Activated naive CD8-positive, alpha-beta T cell treated with anti-CD3 and anti-CD28 coated beads, Interleukin-2, amount 10 ng/mL, durations not matched to agents 7 days and 5 days (primary cell): ENCODE measurements at places on chromosomes 2 and 18.

DNA sequence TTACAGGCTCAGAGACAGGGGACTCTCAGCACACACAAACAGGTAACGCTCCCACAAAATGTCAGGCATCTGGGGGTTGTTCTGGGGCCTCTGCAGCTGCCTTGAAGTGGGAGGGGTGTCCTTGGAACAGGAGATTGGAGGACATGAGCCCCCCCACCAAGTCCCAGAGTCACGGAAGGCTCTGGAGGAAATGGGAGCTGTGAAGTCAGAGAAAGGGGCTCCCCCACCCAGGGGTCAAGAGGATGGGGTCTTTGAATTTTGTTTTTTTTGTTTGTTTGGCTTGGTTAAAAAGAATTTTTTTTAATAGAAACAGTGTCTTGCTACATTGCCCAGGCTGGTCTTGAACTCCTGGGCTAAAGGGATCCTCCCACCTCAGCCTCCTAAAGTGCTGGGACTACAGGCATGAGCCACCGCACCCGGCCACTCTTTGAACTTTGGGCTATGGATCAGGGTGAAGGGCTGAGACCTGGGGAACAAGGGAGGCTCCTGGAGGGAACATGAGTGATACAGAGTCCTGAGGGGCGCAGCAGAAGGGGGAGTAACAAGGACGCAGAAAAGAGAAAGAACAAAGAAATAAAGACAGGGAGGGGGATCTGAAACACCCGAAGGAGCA is 46.8 kb downstream of the TNS1 start:
- no peak for DNase-seq

- DNase-seq = no peak
Observed at GRCh38 chr18:2531751-2532150, 39.6 kb downstream of the METTL4 start.

DNA sequence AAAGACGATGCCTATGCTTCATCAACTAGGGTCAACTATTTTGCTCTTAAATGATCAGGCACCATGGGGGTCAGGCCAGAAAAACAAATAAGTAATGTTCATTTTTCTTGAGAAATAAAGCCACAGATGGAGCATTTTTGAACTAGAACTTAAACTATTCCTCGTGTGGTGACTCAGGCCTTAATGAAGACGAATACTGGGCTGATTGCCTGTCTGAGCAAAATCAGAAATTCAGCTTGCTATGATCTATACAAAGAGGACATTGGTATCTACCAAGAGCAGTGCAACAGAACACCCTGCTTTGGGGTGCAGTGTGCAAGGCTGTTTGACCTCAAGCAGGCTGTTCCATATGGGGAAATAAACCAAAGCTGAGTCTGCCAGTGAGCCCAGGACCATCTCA is 176.0 kb downstream of the NRP2 start:
- no peak for DNase-seq

DNA sequence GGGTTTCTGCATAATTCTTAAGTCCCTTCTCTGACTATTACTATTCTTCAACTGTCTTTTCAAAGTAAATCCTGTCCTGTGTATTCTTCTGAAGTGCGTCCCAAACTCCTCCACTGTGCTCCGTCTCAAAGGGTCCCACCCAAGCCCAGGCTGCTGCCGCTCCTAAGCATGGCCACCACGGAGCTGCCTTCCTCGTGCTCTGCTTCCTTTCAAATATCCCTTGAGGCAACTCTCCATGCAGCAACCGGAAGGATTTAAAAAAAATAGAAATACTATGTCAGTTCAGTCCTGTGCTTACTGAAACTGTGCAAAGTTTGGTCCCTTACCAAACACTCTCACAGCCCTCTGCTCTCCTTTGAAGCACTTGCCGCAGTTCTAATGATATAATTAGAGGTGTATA is 116.1 kb downstream of the NOL10 start:
- DNase-seq = no peak

DNA sequence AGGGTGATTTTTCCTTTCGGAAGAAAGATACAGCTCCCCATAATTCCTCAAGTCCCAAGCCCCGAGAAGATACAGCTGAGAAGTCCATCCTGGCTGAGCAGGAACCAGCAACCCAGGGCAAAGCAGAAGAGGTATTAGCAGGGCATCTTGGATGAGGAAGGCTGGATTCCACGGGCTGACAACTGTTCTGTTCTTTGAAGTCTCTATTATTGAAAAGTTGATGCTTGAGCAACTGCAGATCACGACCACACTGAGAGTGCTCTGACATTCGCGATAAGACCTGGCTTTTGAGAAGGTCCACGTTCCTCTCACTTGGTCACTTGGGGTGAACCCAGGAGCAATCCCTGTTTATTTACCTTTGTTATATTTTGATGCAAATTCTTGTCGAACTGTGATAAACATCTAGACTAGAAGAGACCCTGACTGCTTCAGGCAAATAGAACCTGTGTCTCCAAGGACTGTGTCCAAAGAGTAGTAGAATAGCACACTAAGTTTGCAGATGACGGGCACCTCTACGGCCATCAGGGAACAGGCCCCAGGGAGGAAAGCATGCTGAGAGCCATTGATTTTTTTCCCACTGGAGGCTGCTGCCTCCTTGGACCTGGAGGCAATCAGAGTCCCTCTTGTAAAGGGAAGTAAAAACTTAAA is 133.1 kb downstream of the ARL4C start:
- DNase-seq = no peak

- no peak for DNase-seq
Observed at GRCh38 chr2:16252891-16253290, 312.5 kb downstream of the MYCN start.

GRCh38 chr2:135709992-135710391 is 31.7 kb upstream of the UBXN4 start:
- DNase-seq = peak; percentile 79

DNA sequence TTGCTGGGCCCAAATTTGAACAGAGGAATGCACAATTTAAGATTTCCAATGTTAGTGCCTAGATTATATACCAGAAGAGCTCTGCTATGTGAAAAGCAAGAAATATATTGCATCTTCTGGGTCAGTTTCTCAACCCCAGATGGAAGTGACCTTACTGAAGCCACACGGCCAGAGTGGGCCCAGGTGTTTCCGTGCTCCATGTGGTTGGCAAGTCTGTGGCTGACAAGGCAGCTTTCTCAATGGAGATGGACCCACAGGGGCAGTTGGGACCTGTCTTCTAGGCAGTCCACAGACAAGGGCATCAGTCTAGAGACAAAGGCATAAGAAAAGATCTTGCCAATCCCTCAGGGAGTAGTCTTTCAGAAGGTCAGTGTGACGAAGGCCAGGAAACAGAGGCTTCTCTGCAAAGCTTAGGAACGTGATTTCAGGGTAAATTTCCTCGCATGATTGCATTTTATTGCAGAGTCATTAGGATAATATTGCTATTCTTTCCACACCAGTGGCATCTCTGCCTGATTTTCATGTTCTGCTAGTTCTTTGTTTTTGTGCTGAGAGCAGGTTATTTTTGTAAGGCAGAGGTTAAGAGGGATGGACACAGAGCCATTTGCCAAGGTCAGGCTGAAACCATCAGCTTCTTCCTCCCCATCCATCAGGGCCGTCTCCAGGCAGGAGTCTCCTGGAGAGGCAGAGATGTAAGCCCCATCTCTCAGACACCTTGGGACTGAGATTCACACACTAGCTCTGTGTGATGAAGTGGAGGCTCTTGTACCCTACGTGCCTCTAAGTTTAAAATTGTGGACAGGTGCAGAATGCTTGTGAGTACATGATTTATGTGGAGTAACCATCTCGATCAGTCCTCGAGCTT is 202.1 kb downstream of the ANKRD30B start:
- DNase-seq = no peak

- no peak for DNase-seq
Observed at GRCh38 chr2:217222309-217222910, 362.5 kb upstream of the TNP1 start.

DNA sequence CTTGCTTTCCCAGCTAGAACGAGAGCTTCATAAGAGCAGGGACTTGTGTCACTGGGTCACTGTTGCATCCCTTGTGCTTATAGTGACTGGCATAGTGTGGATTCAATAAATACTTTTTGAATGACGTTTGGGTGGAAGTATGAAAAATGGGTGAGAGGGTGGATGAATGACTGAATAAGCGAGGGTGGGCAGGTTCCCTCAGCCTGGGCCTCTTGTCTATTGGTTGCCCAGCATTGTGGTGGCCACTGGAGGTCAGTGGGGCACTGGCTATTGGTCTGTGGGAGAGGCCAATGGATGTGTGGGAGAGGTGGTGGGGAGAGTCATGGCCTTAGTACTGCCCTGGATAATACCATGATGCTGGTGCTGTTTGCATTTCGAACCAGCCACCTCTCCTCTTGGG is 93.8 kb upstream of the SKOR2 start:
- DNase-seq = no peak

- no peak for DNase-seq
Observed at GRCh38 chr2:42052702-42053481, 5.1 kb downstream of the PKDCC start.

DNA sequence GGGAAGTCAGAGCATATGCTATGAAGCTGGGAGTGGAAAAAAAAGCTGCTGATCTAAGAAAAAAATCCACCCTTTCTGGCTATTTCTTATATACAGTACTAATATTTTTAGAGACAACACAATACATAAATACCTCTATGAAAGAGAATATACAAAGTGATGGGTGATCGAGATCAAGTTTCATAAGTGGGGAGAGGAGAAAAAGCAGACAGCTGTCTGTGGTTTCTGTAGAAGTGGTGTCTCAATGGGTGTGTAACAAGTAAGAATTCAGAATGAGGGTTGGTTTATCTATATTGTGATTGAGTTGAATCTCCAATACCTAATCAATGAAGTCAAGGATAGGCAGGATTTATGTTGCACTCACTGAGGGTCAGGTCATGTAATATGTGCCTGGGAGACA is 191.0 kb downstream of the HNMT start:
- no peak for DNase-seq

DNA sequence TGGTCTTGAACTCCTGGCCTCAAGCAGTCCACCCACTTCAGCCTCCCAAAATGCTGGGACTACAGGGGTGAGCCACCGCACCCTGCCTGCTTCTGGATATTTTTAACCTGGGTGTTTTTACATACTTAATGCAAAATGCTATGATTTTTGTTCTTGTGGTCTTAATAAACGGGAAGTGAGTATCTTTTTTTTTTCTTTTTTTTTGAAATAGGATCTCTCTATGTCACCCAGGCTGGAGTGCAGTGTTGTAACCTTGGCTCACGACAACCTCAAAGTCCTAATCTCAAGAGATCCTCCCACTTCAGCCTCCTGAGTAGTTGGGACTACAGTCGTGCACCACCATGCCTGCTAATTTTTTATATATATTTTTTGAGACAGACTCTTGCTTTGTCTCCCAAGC is 19.2 kb upstream of the ASXL2 start:
- no peak for DNase-seq

GRCh38 chr2:113232123-113232522 is 46.6 kb downstream of the PAX8 start:
- no peak for DNase-seq

DNA sequence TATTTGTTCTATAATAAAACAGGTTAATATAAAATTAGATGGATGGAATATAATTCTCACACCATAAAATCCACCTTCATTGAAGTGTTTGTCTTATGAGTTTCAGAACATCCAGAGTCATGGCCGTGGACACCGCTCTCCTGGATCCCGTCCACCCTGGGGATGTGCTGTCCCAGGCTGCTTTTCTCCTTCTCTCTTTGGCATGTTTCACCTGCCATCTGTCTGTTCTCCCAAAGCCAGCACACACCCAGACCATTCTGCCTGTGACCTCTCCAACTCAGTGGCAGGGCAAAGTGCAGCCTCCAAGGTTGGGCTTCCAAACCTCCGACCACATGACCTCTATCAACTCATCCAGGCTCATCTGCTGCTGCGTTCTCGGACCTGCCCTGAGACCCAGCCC is 104.7 kb downstream of the MYT1L start:
- no peak for DNase-seq

DNA sequence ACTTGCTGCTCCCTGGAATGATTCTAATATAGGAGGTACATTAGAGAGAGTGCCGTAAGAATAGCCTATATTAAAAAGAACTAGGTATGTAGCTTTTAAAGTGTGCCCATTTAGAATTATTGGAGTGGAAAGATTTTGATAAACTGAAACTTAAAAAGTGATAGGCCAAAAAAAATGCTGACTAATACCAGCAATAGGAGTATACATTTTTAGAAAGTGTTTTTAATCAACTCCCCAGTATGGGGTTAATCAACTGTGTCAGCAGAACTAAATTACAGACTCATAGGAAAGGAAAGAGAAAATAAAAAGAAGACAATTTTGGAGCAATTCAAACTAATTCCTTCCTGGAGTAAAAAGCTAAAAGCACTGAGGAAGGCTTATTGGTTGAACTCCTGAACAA is 13.3 kb upstream of the MEIS1 start:
- DNase-seq = no peak

GRCh38 chr2:181063696-181064095 is 83.3 kb downstream of the UBE2E3 start:
- no peak for DNase-seq

- no peak for DNase-seq
Observed at GRCh38 chr2:46816846-46817726, 98.5 kb downstream of the MCFD2 start.

- DNase-seq = no peak
Observed at GRCh38 chr2:145692971-145693478, 1173.1 kb upstream of the ZEB2 start.

DNA sequence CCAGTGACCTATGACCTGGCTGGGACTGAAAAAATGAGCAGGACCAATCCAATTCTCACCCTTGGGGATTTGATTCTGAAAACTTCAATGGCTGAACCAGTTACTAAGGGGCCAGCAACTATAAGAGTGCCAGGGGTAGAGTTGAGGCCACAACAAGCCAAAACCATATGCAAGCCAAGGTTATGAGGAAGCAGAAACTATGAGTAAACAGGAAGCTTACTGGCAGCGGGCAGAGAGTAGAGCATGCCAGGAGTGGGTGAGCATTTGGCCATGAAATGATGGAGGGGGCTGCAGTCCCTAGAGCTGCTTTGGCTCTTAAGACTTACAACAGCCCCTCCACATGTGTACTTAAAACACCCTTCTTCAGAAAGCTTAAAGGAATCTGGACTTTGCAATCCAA is 82.4 kb downstream of the RBMS1 start:
- no peak for DNase-seq

- DNase-seq = no peak
Observed at GRCh38 chr2:40048506-40048905, 269.4 kb upstream of the THUMPD2 start.

- no peak for DNase-seq
Observed at GRCh38 chr18:13541621-13542519, 184.5 kb downstream of the FAM210A start.

GRCh38 chr2:135056790-135057189 is 4.7 kb downstream of the RAB3GAP1 start:
- DNase-seq = no peak

- no peak for DNase-seq
Observed at GRCh38 chr2:183028108-183028507, 10.1 kb downstream of the NCKAP1 start.

- no peak for DNase-seq
Observed at GRCh38 chr2:64963719-64964118, 25.5 kb upstream of the SLC1A4 start.

- no peak for DNase-seq
Observed at GRCh38 chr18:63970809-63971205, 926 bp downstream of the SERPINB8 start.

GRCh38 chr2:163347982-163348856 is 387.6 kb downstream of the FIGN start:
- DNase-seq = no peak
